Nucleus accumbens (tissue), 56 donors: ENCODE measurements at places on chromosomes 4 and X.

- DNase-seq, result no peak
These were observed 49.8 kb upstream of the PRSS48 start for GRCh38 chr4:151227172-151227571.

- DNase-seq, result no peak
These were observed 302.7 kb downstream of the GPM6A start for GRCh38 chr4:175509320-175509719.

GRCh38 chrX:50613846-50614245 lies 143.2 kb upstream of the DGKK start:
- DNase-seq, result no peak

DNA sequence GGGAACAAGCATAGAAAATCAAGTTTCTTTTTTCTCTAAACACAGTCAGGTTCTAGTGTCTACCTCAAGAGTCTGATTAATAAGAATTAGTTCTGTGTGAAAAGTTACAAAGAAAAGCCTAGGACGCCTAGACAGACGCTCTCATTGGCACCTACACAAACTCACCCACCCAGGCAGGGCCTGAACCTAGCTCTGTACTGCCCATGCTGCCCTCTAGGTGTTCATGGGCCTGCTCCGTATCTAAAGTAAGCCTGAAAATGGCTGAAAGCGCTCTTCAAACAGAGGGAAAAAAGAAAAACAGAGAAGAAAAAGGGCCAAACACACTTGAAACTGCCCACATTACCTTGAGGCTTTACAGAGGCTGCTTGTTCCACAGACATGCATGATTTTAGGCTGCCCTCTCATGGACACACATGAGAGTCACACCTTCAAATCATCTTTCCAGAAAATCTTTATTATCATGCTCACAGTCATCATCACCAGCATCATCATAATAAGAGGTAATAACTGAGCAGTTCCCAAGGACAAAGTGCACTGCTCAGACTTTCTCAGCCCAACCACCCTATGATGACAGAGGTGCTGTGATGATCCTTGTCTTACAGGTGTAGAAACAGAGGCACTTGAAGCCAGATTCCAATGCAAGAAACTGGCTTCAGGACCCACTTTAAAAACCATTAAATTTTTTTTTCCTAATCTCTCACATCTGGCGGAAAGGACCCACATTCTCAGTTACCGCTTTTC lies 49.6 kb downstream of the MAP7D2 start:
- DNase-seq, result no peak

- no peak for DNase-seq
These were observed 104.1 kb downstream of the UBE2K start for GRCh38 chr4:39802005-39802404.

- no peak for DNase-seq
These were observed 534.1 kb upstream of the GALNTL6 start for GRCh38 chr4:171279131-171279530.

- no peak for DNase-seq
These were observed 196.8 kb upstream of the ANXA3 start for GRCh38 chr4:78354782-78355181.

DNA sequence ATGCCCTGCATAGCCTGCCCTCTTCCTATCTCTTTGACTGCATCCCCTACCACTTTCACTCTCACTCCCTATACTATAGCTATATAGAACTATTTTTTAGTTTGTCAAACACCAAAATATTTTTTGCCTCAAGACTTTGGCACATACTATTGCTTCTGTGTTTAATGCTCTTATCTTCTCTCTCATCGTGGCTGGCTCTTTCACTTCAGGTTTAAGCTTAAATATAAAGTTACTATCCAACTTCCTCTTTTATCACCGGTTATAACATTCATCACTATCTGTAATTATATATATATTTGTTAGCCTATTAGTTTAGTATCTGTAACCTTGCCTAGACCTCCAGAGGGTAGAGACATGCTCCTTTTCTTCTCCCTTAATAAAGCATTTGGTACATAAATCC lies 11.5 kb upstream of the HMGB2 start:
- DNase-seq, result no peak

DNA sequence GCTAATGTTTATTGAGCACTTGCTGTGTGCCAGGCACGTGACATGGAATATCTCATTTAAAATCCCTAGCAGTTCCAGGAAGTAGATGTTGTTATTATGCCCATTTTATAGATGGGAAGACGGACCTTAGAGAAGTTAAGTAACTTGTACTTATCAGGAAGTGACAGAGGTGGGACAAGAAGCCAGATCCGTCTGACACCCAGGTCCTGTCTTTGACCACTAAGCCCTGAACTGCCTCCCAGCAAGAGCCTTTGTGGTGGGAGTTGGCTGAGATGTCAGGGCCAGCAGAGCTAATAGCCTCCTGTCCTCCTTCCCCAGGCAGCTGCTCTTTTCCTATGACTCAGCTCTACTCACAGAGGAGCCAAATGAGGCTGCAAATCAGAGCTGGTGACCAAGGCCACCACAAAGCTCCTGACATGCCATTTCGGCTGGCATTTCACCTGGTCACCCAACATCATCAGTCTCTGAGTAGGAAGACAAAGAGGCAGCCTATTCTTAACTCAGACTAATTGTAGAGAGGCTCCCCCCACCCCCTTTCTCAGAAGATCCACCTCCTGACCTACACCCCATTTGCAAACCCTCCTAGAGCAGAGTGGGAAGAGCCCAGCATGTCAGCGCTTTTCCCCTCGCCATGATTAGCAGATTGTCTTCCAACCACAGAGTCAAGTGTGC lies 175.1 kb upstream of the KIT start:
- no peak for DNase-seq

GRCh38 chrX:140250391-140250790 lies 254.5 kb downstream of the SOX3 start:
- no peak for DNase-seq

DNA sequence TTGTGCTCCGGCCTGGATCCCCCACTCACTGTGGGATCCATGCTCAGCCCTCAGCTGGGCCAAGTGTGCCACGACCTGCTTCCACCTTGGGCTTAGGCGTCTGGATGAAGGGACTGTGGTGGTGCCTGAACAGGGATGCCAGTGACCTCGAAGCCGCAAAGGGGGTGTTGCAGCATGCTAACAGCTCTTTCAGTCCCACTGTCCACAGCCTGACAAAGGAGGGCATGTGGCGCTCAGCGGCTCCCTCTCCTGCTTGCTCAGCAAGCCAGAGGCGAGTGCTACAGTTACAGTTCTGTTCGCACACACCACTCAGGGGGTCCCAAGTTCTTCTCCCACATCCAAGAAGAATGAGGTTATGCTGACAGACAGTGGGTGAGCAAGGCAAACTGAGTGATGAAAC lies 5.2 kb upstream of the IGBP1 start:
- no peak for DNase-seq

GRCh38 chr4:174217273-174218126 lies 66.0 kb downstream of the FBXO8 start:
- DNase-seq, result no peak

- no peak for DNase-seq
These were observed 57.6 kb downstream of the SH3KBP1 start for GRCh38 chrX:19829814-19830213.

- DNase-seq, result no peak
These were observed 2.8 kb downstream of the NHS start for GRCh38 chrX:17377795-17378194.

DNA sequence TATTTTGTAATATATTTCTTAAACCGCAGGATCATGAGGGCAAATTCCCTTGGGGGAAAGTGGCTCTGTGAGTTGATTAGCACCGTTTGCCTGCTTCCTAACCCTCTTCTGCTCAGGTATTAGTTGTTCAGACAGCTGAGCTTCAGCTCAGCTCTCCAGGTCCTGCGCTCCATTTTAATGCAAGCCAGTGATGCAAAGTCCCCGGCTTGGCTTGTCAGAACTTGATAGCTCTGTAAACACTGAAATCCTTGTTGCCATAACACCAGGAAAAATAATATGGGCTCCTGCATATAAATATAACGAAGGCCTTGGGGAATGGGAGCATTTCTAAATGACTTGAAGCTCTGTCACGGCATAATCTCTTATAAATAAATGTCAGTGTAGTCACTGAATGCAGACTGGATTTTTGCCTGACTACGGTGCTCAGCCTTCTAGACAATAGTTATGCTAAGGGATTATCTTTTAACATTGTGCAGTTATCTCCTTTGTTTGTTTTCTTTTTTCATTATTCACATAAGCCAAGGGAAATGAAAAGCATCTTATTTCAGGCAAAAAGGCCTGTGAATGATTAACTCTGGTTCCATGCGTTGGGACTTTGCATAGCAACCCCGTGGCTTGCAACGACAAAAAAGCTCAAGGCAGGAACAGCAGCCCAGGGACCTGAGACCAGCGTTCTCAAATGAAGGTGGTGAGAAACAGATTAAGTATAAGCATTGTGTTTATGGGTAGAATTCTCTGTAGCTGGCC lies 253.2 kb downstream of the SPRY1 start:
- no peak for DNase-seq

DNA sequence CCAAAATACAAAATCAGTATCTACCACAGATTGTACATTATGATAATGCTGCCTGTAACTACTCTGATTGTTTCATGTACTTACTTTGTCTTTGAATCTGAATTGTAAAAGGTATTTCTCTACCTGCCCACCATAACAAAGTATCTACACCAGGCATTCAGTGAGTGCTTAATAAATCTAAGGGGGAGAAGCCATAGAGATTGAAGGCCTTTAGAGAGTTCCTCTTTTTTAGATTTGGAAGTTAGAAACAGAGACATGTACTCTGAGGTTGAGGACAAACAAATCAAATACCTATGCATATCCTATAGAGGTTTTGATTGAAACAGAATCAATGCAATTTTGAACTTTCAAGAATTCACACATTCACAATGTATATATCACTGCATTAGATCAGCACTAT lies 42.7 kb downstream of the SAT1 start:
- DNase-seq, result no peak

DNA sequence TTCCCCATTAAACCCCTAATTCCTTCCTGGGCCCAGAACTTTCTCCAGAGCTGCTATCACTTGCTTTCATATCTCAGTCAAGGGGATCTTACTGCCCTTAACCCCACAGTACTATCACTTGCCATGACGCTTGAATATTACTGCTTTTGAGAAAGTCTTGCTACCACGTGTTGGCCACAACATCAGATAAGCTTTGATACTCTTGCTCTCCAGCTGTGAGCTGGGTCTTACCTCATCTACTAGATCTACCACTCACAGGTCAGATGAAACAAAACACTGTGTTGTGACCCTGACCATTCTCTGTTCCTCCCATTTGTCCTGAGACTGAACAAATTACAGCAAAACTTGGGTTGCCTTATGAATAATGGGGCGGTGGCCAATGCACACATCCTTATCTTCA lies 12.1 kb upstream of the TAPT1 start:
- DNase-seq, result no peak

GRCh38 chr4:1026115-1026514 lies 14.7 kb downstream of the FGFRL1 start:
- no peak for DNase-seq

GRCh38 chr4:107828315-107829090 lies 3.8 kb downstream of the SGMS2 start:
- DNase-seq, result no peak

- no peak for DNase-seq
These were observed 42.6 kb downstream of the CHRNA9 start for GRCh38 chr4:40377512-40378365.

DNA sequence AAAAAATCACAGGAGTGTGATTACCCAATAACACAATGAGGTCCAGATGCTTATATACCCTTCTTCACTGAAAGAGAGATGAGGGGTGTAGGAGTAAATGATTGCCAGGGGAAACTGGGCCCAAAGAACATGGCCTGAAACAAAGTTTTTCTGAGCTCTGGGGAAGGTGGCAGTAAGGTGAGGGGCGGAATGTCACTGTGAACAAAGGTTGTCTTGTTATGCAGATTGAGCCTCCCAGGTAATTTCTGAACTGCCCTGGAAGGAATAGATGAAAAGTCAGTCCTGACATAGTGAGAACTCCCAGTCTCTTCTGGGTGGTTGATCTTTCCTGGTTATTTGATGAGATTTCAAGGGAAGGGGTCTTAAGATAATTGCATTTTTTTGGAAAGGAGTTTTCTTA lies 2.5 kb upstream of the TMEM47 start:
- DNase-seq, result no peak

DNA sequence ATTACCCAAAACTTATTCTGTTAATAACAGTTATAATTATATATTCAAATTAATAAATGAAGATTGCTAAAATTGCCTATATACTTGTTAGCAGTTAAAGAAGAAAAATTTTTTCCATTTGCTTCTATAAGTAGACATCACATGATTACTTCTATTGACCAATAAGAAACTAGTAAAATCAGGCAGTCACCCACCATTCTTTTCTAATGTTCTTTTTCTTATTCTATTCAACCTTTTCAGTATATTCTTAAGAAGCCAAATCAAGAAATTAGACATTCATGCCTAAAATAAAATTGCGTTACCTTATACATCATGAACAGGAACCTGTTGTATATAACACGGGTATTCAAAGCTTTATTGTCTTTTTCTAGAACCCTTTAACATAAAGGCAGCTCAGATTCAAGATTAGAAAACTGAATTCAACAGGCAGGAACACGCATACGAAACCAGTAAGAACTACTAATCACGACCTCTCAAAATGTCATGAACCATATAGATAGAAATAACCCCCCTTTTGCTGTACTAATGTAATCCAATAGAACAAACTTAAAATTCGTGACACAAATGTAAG lies 568.1 kb upstream of the DIPK2B start:
- DNase-seq, result no peak

GRCh38 chr4:184955636-184956035 lies 62.7 kb upstream of the HELT start:
- no peak for DNase-seq
